ENCODE measurements at places on chromosomes 13 and 19.

GRCh38 chr19:14406645-14407401 lies 12.3 kb downstream of the DDX39A start:
- DNase-seq, result no peak

- no peak for DNase-seq
These were observed 3.3 kb upstream of the USP12 start for GRCh38 chr13:27174766-27175455.

DNA sequence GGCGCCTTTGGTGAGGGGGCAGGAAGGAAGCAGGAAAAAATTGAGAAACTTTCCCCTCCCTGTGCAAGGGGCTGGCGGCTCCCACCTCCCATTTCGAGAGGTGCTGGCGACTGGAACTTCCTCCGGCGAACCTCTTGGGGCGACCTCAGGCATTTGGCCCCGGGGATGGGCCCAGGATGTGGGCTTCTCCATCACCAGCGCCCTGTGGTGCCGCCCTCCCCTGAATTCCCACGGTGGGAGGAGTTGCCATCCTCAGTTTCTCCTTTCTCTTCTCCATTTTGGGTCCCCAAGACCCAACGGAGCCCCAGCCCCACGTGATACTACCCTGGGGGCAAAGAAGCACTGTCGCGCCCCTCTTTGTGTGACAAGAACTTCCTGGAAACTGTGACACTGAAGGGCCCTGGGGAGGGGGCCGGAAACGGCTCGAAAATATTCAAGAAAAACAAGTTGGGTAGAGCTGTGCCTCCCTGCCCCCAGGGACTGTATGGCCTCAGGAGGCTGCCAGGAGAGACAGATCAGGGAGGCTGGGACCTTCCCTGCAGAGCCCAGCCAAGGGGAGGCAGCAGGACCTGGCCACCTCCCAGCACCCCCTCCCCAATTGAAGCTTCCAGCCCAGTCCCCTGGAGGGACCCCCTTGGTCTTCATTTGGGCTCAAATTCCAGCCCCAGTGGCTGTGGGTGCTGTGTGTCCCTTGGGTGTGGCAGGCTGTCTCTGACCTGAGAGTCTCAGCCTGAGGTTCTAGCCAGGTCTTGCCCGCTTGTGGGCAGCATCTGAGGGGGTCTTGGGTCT lies 16.2 kb upstream of the AP1M2 start:
- DNase-seq, result peak; percentile 25

- DNase-seq, result peak; percentile 20
These were observed 205.4 kb downstream of the ZNF536 start for GRCh38 chr19:30577551-30578105.

DNA sequence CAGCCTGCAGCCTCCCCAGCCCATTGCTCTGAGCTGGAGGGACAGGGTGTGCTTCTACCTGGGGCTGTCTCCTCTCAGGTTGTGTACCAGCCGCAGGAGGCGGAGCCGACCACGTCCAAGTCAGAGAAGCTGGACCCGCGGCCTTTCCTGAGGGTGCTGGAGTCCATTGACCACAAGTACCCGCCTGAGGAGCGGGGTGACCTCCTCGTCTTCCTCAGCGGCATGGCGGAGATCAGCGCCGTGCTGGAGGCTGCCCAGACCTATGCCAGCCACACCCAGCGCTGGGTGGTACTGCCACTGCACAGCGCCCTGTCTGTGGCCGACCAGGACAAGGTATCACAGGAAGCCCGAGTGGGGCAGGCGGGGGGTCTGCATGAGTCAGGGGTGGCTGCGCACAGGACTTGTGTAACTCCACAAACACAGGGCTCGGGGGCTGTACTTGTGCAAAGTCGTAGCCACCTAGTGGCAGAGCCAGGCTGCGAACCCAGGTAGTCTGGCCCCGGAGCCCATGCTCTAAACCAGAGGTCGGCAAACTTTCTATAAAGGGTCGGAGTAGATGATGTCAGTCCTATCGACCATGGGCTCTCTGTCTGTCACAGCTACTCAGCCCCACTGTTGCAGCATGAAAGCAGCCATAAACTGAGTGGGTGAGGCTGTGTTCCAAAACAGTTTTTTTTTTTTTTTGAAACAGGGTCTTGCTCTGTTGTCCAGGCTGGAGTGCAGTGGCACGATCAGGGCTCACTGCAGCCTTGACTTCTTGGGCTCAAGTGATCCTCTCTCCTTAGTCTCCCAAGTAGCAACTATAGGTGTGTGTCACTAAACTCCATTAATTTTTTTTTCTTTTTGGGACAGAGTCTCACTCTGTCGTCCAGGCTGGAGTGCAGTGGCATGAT lies 8.9 kb downstream of the DHX34 start:
- DNase-seq, result no peak

- DNase-seq, result no peak
These were observed 683.1 kb downstream of the DIAPH3 start for GRCh38 chr13:59480396-59481259.

DNA sequence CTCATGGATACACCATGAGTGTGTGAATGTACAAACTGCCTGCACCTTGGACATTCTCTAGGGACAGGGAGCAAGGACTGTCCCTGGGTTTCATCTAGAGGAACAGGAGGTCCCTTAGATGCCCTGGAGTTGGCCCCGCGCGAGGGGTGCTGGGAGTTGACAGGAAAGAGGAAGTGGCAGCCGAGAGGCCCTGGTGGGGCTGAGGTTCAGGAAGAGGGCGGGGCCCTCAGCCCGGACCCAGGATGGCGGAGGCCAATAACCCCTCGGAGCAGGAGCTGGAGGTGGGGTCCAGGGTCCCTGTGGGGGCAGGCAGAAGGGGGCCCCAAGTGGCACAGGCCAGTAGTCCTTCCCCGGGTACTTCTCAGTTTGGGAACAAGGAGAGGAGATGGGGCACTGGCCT lies 6.9 kb downstream of the PKN1 start:
- DNase-seq, result peak; percentile 33

- no peak for DNase-seq
These were observed 42.5 kb downstream of the NFIX start for GRCh38 chr19:13037731-13038130.

GRCh38 chr19:41320568-41320967 lies 10.6 kb downstream of the CCDC97 start:
- no peak for DNase-seq

GRCh38 chr19:3606174-3606689 lies 443 bp downstream of the TBXA2R start:
- no peak for DNase-seq

GRCh38 chr13:25927363-25927762 lies 124.5 kb downstream of the SHISA2 start:
- DNase-seq, result no peak

DNA sequence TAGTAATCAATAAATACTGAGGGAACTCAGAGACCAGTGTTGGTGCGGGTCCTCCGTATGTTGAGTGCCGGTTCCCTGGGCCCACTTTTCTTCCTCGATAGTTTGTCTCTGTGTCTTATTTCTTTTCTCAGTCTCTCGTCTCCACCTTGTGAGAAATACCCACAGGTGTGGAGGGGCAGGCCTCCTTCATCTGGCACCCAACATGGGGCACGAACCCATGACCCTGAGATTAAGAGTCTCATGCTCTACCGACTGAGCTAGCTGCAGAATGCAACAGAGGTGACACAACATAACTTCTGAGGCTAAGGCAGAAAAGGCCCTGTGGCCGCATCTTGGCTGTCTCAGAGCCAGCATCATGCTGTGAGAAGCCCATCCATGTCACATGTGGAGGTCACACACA lies 5.3 kb upstream of the ZNF613 start:
- DNase-seq, result no peak

- DNase-seq, result no peak
These were observed 312.5 kb downstream of the OLFM4 start for GRCh38 chr13:53341144-53341510.

GRCh38 chr19:50401605-50402450 lies 16.9 kb upstream of the SPIB start:
- DNase-seq, result no peak

- DNase-seq, result no peak
These were observed 239.9 kb downstream of the VWA8 start for GRCh38 chr13:41720839-41721561.

DNA sequence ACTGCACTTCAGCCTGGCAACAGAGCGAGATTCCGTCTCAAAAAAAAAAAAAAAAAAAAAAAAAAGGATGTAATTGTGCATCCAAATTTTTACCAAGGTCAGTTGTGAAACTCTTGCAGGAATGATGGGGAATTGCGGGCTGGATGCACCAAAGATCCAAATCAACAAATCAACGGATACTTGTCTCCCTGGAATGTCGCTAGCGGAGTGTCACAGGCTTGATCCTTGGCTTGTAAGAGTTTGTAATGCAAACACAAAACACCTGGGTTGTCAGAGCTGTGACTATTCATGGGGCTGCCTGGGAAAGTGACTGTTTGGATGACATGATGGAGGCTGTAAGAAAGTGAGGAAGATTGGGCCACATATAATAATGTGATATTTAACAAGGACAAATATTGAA lies 4.2 kb downstream of the KANK3 start:
- no peak for DNase-seq

GRCh38 chr13:46636451-46636850 lies 83.5 kb downstream of the LRCH1 start:
- DNase-seq, result no peak
